ENCODE measurements at places on chromosomes 5 and 9.

GRCh38 chr5:135553688-135554462 lies 18.1 kb upstream of the NEUROG1 start:
- H3K4me3 ChIP-seq = no peak overlapping the region
- DNase-seq = peak; percentile 74

DNA sequence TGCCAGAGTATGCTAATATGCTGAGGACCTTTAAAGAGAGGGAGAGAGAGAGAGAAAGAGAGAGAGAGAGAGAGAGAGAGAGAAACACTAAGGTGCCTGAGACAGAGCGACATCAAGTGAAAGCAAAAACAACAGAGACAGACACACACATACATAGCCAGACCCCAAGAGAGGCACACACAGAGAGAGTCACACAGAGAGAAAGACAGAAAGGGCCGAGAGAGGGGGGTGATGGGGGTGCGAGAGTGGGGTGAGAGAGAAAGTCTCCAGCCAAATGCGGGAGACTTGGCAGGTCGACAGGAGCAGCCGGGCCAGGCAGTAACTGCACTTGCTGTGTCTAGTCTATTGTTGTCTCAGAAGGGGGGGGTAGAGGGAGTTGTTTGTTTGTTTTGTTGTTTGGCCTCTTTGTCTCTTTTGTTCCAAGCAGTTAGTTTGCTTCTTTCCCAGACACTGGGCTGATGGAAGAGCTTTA lies 30.1 kb upstream of the NFIB start:
- DNase-seq = no peak
- no peak overlapping the region for H3K27ac ChIP-seq
- no peak overlapping the region for H3K4me3 ChIP-seq
- no peaks in the 10 kb centered on the region for H3K36me3 ChIP-seq
- peaks cover 34% of the 10 kb centered on the region for H3K27me3 ChIP-seq
- peaks cover 28% of the 10 kb centered on the region for H3K4me1 ChIP-seq

DNA sequence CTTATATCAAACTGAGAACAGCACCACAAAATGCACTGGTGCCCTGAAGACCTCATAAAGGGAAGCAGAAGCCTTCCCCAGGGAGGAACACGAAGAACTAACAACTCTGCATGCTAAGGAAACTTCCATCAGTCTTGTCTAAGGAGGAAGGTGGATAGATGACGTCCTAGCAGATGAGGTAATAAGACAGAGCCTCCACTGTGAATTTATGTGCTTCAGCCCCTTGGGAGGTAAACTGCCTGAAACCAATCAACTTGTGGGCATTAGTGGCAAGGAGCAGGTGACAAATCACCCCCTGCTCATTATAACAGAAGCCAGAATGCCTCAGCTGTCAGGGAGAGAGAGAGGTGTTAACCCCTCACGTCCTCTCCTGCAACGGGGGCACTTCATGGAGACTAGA lies 48.9 kb upstream of the SPIN1 start:
- H3K27me3 ChIP-seq = no peaks in the 10 kb centered on the region
- no peaks in the 10 kb centered on the region for H3K36me3 ChIP-seq

DNA sequence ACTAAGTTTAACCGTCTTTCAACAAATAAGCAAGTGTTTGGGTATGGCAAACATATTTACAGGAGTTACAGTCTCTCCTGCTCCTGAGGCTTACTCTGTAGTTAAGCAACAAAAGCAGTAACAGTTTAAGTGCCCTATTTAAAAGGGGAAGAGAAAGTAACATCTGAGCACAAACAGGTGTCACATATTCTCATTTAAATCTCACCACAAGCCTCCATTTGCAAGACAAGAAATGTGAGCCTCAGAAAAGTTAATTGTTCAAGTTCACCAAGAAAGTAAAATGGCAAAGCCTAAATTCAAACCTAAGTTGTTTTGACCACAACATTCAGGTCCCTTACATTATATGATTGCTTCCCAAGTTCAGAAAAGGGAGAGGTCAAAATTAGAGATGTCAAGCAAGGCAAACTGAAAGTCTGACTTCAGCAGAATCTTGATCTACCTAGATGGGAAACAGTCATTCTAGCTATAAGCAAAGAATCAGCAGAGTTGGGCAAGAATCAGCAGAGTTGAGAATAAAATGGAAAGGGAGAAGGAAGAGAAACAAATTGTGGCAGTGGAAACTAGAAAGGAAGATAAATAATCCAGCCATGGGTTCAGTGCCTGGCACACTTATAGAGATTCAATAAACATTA lies 93.4 kb downstream of the STRBP start:
- no peak overlapping the region for H3K4me3 ChIP-seq
- no peak for DNase-seq
- H3K4me1 ChIP-seq = no peaks in the 10 kb centered on the region

DNA sequence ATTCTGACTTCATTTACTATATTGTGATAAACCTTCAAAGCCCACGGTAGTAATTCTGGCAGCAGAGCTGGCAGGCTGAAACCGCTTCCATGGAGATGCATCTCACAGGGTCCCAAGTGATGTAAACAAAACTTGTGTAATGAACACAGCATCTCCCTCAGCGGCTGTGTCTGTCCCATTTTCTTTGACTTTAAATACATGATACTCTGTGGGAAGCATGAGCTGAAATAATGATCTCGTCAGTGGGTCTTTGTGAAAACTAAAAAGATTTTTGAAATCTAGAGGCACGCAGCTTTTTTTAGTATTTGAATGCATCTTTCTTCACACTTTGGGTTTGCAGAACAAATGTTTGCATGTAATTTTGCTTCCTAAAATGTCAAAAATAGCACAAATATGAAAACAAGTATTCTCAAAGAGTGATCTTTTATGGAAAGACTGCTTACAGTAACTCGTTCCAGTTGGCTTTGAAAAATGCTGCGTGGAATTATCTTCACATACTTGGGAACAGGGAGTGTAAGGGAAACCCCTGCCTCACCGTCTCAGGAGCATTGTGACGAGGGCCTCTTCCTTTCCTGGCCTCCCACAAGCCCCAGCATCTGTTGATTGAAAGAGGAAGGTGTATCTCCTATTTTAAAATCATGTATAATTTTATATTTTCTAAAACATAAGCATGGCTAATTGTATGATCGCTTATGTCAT lies 18.1 kb upstream of the LPCAT1 start:
- no peak overlapping the region for H3K4me3 ChIP-seq
- no peaks in the 10 kb centered on the region for H3K27me3 ChIP-seq
- H3K36me3 ChIP-seq = no peaks in the 10 kb centered on the region
- no peak overlapping the region for H3K27ac ChIP-seq

GRCh38 chr5:60677850-60678664 lies 21.9 kb downstream of the DEPDC1B start:
- DNase-seq = peak; percentile 63
- no peak overlapping the region for H3K4me3 ChIP-seq
- H3K4me1 ChIP-seq = peaks cover 38% of the 10 kb centered on the region
- H3K36me3 ChIP-seq = no peaks in the 10 kb centered on the region

GRCh38 chr5:137589185-137589584 lies 90.1 kb upstream of the SPOCK1 start:
- no peaks in the 10 kb centered on the region for H3K4me1 ChIP-seq
- H3K36me3 ChIP-seq = no peaks in the 10 kb centered on the region
- H3K27me3 ChIP-seq = no peaks in the 10 kb centered on the region
- DNase-seq = no peak

DNA sequence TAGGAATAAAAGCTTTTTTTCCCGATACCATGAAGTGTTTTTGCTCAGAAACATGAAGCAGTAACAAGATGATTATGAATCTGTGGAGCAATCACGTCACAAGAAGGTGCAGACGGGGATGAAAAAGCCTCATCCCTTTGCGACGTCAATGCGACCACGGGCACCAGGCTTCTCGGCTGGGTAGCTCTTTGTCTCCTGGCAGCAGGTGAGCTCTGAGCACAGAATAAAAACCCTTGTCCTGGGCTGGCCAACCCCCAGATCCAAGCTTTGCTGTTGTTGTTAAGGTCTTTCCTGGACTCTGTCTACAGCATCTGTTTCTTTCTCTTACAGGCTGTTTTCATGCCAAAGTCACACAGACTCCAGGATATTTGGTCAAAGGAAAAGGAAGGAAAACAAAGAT lies 113.8 kb downstream of the ANKRD18B start:
- H3K36me3 ChIP-seq = no peaks in the 10 kb centered on the region
- H3K27me3 ChIP-seq = no peaks in the 10 kb centered on the region
- no peak for DNase-seq
- no peaks in the 10 kb centered on the region for H3K4me1 ChIP-seq
- H3K27ac ChIP-seq = no peak overlapping the region
